ENCODE measurements at places on chromosomes 2 and 18.

DNA sequence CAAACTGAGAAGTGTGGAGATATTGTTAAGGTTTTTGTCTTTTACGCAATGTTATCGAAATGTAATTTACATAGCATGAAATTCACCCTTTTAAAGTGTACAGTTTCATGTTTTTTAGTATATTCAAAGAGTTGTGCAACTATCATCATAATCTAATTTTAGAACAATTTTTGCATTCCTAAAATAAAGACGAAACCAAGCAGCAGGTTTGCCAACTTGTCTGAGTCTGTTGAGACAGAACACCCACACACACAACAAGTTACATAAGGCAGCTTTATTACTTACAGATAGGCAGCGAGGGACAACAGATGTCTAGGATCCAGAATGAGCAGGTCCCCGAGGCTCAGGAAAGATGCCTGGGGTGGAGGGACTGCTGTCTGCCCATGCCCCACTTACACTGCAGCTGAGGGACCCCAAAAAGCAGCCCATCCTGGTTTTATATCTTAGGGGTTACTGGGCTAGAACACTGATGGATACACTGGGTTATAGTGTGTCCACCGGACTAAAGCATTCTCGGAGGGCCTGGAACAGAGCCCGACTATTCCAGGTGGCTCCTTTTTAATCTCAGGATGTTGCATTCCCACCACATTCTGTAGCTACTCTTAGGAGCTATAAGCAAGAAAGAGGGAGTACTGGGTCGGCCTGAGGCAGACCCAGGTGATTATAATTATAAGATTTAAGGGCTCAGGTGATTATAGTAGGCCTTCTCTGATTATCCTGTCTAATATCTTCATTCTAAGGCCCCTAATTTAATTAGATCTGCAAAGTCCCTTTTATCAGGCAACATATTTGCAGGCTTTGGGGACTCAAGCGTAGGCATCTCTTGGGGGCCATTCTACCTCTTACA lies 150.2 kb upstream of the DOK6 start:
- no peak for DNase-seq

DNA sequence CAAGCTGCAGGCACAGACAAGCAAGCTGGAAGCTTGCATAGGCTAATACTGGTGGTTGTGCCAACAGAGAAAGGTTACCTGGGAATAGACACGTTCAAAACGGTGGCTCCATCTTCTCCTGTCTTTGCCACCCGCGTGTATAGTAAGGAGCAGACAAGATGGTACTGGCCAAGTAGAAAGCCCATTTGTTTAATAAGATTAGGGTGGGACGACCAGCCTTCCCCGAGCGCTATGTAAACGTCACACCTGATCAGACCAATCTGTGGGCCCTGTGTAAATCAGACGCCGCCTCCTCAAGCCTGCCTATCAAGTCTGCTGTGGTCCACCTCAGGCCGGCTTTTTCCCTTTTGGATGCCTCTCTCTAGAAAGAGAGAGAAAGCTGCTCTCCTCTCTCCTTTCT lies 189.2 kb downstream of the LAMA1 start:
- no peak for DNase-seq

- DNase-seq: no peak
These were observed 347.6 kb upstream of the VRK2 start for GRCh38 chr2:57698935-57699449.

DNA sequence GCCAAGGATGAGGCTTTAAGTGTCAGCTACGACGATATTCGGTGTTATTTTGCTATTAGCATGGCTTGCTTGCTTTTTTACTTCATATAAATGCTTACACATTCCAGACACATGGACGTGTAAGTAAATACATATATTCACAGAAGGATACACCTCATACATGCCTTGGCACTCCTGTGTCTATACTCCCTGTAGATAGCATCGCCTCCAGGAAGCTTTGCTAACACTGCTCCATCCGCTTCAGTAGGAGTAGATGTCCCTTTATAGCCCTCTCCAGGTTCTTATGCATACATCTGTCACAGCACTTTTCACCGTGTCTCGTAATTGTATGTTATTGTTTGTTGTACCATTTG lies 27.5 kb upstream of the KCTD1 start:
- DNase-seq: no peak

GRCh38 chr2:239454507-239454906 lies 53.7 kb upstream of the HDAC4 start:
- no peak for DNase-seq

DNA sequence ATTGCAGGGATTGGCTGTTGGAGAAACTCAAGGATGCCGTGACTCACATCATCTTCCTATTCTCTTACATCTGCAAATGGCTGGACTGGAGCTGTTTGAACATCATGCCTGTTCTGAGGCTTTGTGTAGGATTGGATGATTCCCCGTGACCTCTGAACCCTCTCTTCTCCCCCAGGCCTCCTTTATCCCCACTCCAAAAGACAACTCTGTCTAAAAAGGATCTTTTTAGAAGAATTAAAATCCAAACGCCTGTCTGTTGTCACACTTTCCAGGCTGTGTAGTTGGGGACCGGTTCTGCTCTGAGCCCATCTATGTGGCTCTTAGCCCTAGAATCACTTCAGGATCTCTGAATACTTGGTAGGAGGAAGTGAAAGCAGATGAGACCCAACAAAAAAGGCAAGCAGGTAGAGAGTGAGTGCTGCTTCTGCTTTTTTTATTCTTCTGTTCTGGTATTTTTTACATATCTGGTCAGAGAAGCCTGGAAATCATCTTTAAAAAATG lies 565 bp downstream of the SP140 start:
- no peak for DNase-seq

- DNase-seq: no peak
These were observed 355.3 kb downstream of the INSIG2 start for GRCh38 chr2:118443596-118443995.

- DNase-seq: no peak
These were observed 213.0 kb downstream of the TNS1 start for GRCh38 chr2:217789736-217790181.

DNA sequence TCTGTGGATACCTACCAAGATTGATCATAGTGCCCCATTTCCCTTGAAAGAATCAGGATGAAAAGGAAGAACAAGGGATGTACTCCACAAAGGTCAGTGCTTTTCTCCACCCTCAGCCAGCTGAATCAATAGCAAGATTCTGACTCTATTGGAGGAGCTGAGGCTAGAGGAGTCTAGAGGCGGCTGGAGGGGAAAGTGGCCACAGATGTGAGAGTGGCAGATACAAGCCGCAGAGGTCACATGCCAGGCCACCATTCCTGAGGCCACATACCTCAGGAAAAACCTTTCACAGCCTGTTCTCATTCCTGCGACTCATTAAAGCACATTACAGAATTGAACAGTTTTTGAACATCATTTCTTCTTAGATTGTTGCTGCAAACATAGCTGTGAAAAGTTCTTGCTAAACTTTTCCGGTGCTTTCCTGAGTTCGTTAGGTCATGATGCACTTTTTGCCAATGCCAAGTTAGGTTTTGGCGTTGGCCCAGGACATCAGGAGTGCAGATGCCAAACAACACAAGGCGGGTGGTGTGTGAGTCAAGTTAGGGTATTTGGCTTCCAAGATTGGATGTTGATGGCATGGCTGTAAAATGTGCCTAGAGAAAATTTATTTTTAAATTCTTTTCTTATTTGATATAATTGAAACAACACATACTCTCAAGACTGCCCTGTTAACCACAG lies 160.7 kb upstream of the SP5 start:
- no peak for DNase-seq

DNA sequence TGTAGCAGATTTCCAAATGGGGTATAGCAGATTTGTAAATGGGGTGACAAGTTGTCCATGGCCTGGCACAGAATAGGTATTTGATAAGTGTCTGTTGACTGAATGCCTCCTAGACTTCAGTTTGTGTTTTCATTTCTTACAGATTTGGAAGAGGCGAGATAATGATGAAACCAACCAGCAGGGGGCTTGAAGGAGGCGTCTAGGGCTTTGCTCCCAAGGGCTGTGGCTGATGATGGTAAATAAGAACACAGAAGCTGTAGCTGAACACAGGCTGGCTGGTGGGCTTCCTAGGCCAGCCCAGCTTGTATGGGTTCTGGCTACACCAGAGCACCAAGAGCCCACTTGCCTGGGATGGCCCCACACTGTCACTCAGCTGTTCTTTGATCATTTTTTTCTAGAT lies 19.4 kb downstream of the SFTPB start:
- DNase-seq: no peak

DNA sequence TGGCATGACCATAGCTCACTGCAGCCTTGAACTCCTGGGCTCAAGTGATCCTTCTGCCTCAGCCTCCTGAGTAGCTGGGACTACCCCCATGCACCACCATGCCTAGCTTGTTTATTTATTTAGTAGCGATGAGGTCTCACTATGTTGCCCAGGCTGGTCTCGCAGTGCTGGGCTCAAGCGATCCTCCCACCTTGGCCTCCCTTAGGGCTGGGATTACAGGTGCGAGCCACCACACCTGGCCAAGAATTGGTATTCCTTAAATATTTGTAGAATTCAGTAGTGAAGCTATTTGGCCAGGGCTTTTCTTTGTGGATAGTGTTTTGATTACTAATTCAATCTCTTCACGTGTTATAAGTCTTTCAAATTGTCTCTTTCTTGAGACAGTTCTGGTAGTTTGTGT lies 56.0 kb downstream of the ODC1 start:
- no peak for DNase-seq

GRCh38 chr2:189751080-189751658 lies 11.4 kb downstream of the OSGEPL1 start:
- DNase-seq: no peak

DNA sequence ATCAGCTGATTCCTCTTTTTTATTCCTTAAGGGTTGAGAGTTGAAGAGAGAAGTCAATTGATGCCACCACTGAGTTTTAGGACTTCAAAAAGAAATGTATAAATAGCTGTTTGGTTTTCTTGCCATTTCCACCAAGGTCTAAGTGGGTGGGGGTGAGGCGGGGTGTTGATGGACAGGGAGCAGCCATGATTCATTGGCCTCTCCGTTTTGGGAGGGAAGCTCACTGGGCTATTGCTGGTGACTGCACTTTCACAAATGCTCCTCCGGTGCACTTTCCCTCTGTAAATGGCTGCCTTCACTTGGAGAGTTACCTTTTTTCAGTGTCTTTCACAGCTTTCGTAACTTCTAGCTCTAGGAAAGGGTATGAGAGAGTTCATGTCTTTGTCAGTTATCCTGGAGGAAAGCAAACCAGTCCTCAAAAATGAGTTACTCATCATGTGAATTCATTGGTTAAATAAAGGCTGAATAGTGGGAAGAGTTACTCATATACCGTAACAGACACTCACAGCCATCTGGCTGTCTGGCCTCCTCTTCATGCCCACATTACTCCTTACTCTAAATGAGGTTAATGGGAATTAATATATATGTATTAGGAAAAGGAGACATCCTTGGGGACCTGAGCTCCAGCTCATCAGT lies 17.4 kb upstream of the CTAGE1 start:
- DNase-seq: no peak

DNA sequence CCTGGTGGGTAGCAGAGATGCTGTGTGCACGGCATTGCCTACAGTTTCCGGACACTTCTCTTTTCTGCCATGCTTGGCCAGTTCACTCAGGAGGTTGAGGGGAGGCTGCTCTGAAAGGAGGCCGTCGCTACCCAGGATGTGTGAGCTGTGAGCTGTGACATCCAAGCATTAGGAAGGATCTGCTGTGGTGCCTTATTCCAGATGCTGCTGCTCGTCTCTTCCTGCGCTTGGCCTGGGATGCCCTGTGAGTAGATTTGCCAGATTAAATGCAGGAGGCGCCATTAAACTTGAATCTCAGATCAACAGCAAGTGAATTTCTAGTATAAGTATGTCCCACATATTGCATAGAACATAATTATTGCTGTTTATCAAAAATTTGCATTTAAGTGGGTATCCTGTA lies 124.2 kb upstream of the SIX3 start:
- DNase-seq: no peak

DNA sequence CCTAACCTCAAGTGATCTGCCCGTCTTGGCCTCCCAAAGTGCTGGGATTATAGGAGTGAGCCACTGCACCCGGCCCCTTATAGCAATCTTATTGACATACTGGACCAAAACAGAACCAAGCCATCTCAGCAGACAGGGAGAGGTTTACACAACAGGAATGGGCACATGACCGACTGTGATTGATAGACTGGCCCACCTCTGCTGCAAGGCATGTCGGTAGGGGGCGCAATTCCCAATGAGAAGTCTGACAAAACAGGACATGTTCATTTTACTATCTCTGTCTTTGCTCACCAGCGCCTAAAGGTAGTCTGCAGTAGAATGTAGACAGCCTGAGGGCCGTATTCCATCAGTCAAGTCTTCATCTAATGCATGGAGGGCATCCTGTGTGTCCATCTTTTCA lies 2.0 kb downstream of the LYPD6B start:
- DNase-seq: no peak

GRCh38 chr2:226782092-226782713 lies 17.4 kb downstream of the IRS1 start:
- peak; percentile 66 for DNase-seq

DNA sequence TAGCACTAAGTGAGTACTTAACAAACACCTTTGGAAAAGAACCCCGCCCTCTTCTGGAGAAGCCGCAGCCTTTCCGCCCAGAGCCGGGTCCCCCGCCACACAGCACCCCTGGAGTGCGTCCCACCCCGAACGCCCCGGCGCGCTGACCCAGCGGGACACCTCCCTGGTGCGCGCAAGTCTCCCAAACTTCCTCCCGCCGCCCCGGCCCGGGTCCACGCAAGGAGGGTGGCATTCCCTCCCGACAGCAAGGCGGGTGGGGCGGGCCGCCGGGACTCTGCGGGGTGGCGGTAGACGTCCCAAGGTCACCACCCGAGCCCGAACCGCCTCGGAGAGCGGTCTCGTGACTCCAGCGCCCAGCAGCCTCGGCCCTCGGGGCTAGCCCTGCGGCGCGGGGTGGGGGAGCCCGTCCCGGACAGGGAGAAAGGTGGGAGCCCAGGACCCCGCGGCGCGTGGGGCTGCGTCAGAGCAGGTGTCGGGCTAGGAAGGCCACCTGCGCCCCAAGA lies 598 bp downstream of the CCDC93 start:
- DNase-seq: no peak

- no peak for DNase-seq
These were observed 119.9 kb upstream of the SALL3 start for GRCh38 chr18:78859686-78860085.

DNA sequence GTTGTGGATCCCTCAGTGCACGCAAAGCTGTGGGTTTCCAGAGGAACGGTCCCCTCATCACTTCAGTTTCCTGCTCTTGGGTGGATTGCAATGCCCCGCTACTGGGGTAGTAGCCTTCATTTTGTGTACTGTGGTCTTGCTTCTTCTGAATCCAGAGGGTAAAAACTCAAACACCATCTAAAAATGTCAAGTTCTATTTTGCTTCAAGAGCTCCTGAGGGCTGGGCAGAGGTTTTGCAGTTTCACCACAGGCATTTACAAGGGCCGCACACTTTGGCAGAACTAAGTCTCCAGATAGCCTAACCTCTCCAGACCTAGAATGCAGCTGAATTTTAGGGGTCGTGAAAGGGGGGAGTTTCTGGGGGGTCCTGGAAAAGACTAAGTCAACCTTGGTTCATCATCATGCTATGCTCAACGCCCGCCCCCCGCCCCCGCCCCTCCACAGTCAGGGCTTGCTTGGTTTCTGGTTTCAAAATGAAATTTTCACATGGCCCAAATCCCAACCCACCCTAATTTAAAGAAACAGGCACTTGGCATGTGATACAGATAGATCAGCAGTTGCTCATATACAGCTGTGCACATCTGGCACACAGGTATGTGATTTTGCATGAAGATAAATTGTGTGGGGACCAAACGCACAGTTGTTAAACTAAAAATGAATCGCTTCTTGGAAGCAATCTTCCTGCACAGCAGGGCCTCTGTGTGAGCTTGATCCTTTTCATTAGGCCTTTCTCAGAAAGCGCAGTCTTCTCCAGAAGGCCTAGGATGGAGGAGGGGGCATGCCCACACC lies 329.6 kb downstream of the OSR1 start:
- DNase-seq: no peak
